Neural progenitor cell (in vitro differentiated cells): ENCODE measurements at places on chromosomes 1 and 21. TPM values are rescaled to one million over a fixed set of nuclear protein-coding genes. Genes with fewer than 3 reads are reported as not detected.

DNA sequence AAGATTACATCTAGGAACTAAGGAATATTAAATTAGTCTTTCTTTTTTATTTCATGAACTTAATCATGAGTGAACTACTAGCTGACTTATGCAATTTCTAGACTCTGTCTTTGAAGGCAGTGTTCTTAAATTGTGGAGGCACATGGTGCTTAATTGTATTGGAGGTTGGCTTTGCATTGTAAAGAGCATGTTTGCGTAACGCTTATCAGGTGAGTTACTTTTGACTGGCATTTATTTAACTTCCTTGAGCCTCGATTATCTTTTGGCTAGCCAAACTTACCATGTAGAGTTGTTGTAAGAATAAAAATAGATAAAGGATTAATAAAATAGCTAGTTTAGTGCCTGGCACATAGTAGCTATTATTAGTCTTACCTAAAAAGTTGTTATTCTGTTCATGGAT is 262.4 kb downstream of the PDE4B start:
- DNase-seq: no peak

- DNase-seq: no peak
Observed at GRCh38 chr21:28229814-28230213, 762.9 kb downstream of the LTN1 start.

- DNase-seq: no peak
Observed at GRCh38 chr1:7609311-7609994, 161.6 kb upstream of the VAMP3 start.

- DNase-seq: no peak
Observed at GRCh38 chr1:70093250-70093975, 112.0 kb downstream of the LRRC40 start.

- DNase-seq: no peak
Observed at GRCh38 chr1:182770232-182770631, 19.3 kb upstream of the NPL start.

The URB2 gene
- 10.3 and 12.9 TPM in 2 replicates for total RNA-seq

The OR2L13 gene
- not detected in 2 replicates for total RNA-seq

The PTCH2 gene
- 0.09 TPM in 1 of 2 replicates, not detected in the other for total RNA-seq

The ASPM gene
- total RNA-seq: 95.5 and 146 TPM in 2 replicates

The EPHA2 gene
- 14.9 and 40.9 TPM in 2 replicates for total RNA-seq
